Stimulated activated CD4-positive, alpha-beta T cell treated with anti-CD3 and anti-CD28 coated beads, Interleukin-4, amount 100 ng/mL, for 1 hour (primary cell): ENCODE measurements at places on chromosomes 2 and 18.

- DNase-seq, result no peak
These were observed 27.2 kb upstream of the FAM136A start for GRCh38 chr2:70328921-70329561.

- DNase-seq, result no peak
These were observed 99.3 kb downstream of the ROCK1 start for GRCh38 chr18:21012308-21012707.

- no peak for DNase-seq
These were observed 533.2 kb downstream of the RIT2 start for GRCh38 chr18:42582266-42582665.

GRCh38 chr2:36360834-36361233, 5.3 kb downstream of the CRIM1 start:
- no peak for DNase-seq

DNA sequence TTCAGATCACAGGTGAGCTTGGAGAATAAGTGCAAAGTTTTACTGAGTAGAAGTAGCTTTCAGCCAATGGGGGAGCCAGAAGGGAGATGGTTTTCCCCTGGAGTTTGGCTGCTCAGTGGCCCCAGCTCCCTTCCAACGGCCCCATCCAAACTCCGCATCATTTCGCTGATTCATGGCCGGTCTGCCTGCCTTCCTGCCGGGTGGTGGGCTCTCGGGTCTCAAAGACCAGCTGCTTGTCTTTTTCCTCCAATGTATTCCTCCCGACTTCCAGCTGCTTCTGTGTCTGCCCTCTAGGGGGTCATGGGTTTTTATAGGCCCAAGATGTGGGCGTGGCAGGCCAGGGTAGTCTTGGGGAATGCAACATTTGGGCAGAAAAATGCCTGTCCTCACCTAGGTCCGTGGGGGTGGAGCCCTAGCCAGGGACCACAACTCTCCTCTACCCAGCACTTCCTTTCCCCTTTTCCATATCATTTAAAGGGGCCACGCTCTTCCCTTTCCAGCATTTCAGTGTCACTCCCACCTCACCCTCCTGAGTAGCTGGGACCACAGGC, 73.5 kb downstream of the MEX3C start:
- no peak for DNase-seq

DNA sequence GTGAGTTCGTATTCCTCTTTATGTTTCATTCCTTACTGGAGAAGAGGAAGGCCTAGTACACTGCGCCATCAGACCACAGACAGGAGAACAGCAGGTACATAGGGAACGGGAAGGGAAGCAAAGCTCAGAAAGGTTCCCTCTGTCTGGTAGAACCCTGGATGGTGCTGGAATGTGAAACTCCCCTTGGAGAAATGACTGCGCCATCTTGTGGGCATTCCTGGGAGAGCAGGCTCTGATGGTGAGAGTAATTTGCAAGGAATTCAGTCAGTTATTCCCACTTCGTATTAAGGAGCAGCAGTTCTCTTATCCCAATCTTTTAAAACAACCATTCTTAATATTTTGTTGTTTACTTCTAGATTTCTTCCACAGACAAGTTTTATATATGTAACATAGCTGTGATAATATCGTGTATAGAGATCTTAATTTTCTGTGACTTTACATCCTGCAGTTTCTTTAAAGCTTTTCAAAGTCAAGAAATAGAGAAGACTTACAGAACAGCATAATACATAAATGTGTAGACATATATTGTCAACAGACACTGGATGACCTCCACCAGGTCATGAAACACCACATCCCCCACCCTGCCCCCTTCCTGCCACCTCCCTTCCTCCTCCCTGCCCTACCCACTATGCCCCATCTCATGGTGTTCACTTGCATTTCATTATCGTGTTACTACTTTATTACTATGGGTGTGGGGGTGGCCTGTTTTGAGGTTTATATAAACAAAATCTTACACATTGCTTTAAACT, 83.9 kb downstream of the ARHGEF4 start:
- DNase-seq, result peak; percentile 56

DNA sequence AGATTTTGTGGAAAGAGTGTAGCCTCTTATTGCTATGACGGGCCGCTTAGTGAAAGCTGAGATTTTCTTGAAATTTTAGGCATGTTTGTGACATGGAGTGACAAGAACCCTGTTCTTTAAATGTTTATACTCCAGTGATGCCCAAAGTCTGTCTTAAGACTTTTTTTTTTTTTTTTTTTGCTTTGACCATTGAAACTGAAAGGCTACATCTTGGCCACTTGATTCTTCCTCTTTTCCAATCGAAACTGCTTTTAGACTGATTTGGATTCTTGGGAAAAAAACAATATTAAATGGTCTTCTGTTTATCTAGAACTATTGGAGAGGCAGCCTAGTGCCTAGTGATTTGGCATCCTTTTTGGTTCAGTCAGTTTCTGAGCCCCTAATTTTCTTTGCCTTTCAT, 2.4 kb upstream of the SLC8A1 start:
- DNase-seq, result no peak

- no peak for DNase-seq
These were observed 1023.2 kb upstream of the ZEB2 start for GRCh38 chr2:145543155-145543554.

DNA sequence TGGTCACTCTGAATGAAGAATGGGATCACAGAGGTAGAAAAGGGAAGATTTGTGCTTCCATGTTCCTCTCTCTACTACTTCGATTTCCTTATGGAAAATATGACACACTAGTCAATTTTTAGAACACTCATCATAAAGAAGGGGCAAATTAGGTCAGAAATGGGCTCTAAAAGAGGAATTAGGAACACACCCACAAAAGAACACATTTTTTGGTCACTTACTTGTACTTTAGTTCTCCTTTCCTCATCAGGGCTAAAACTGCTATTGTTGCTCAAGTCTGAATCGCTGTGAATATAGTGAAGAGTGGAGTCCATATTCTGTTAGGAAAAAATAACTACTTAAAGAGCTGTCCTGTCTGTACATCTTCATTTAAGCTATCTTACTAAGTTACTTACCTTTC, 52.6 kb downstream of the PPP4R1 start:
- no peak for DNase-seq

DNA sequence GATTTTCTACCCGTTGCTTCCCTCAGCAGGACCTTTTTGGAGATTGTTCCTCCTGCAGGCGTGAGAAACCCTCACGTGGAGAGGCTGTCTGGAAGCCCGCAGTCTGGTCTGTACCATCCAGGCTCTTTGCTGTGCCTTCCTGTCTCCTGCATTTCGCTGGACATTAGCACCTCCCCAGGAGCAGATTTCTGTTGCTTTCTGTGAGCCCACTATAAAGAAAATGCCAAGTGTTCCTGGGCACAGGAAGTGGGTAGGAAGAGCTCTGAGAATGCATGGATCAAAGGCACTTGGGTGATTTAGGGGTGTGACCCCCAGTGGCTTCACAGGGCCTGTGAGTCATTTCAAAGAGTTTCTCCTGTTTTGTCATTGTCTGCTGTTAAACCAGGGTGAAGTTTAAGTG, 27.3 kb downstream of the SPTBN1 start:
- DNase-seq, result no peak

GRCh38 chr2:46392561-46393346, 86.6 kb upstream of the TMEM247 start:
- no peak for DNase-seq

DNA sequence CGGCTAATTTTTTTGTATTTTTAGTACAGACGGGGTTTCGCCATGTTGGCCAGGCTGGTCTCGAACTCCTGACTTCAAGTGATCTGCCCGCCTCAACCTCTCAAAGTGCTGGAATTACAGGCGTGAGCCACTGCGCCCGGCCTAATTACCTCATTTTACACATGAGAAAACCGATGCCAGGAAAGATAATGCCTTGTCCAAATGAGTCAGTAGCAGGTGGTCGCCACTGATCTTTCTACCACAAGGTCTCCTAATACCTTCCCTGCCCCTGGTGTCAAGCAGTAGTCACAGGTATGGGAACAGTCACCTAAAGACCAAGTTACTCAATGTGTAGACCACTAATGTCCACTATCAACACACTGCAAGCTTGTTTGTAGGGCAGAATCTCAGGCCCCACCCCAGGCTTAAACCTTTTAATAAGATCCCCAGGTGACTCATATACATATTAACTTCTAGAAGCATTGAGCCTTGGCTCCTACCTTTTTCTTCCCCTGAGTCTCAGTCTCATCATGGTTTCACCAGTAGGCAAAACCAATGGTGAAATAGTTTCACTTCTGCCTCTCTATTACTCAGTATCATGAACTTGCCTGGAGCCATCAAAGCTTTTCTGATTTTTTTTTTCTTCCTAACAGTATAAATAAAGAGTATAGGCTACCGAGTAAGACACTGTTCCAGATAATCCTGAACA, 6.9 kb upstream of the EPB41L5 start:
- no peak for DNase-seq

- no peak for DNase-seq
These were observed 116.1 kb upstream of the GLI2 start for GRCh38 chr2:120619579-120619978.

DNA sequence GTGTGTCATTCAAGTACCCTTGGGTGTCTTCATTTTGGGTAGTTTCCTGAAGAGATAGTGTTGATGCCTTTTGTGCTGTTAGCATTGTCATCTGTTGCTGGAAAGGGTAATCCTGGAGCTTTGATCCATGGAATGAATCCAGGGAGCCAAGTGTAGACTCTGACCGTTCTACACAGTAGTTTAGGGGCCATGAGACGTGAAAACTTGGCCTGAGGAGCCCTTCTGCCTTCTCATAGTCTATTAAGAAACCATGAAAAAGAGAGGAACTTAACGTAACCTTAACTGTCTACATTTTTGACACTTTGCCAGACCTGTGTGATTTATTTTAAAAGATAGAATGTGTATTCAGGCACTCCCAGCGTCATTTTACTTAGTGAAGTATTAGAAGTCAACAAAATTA, 194.0 kb downstream of the BABAM2 start:
- no peak for DNase-seq

DNA sequence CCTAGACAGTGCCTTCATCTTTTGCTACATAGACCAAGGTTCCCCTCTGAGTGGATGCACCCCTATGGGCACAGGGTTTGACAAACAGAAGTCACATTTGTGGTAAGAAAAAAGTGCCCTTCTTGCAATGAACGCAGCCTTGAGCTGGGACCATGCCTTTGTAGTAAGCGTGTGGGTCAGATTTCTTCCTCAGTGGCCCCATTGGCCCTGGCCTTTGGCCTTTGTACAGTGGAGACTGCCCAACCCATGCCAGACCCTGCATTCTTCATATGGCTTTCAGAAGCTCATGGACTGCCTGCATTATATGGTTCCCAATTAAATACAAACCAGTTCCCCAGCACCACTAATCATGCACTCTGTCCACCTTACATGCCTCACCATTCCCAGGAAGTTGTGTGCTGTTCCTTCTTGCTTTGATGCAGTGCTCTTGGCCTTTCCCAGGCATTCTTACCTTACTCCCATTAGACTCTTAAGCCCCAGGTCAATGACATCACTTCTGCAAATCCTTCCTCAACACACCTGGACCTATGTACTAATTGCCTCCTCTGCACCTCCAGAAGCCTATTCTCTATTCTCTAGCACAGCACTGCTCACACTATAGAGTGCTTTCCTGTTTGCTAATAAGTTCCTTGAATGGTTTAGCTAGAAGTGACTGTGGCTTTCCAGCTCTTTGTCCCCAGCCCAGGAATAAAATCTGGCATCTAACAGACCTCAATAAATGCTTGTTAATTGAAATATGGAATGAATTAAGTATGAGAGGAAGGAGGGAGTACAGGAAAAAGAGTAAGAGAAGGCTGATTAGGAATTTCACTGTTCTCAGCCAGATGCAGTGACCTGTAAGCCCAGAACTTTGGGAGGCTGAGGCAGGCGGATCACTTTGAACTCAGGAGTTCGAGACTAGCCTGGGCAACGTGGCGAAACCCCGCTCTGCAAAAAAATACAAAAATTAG, 60.2 kb downstream of the TMEM247 start:
- DNase-seq, result no peak

- no peak for DNase-seq
These were observed 69.7 kb upstream of the ZNF516 start for GRCh38 chr18:76564655-76565237.

DNA sequence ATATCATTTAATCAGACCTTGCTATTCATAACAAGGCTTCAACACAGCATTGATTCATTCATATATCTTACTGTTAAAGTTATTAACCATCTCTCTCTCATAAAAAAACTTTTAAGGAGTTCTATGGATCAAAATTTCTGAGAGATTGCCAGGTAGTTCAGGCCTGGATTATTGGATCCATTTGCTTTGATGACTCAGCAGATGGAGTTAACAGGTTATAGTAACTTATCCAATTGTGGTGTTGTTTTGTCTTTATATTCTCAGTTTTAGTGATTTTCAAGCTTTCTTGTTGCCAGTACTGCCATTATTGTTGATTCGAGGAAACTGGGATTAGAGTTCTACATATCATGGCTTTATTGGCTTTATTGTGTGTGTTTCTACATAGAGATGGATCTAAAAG, 195.7 kb upstream of the MMADHC start:
- no peak for DNase-seq

DNA sequence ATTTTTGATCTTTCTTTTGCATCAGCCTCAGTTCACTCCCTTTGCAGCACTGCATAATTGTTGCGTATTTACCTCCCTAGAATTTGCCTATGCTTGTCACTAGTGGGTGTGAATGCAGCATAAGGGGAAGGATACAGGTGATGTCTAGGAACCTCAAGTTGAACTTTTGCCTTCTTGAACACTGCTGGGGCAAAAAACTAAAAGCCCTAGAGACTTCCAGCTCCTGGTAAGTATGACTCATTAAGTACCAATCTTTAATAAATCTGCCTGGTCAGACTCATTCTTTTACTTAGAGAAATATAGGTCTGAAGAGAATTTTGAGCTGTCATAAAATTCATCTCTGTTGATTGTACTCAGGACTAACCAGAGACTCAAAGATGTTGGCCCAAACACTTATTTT, 547.3 kb upstream of the FANCL start:
- DNase-seq, result no peak
